Diencephalon (tissue), 1 donor: ENCODE measurements at places on chromosomes 5 and 9. TPM values are rescaled to one million over a fixed set of nuclear protein-coding genes. Genes with fewer than 3 reads are reported as not detected.

ELAVL2 gene
- 351 TPM for total RNA-seq

PLGRKT gene
- 21.2 TPM for total RNA-seq

CTNND2 gene
- total RNA-seq = 99.7 TPM

SAXO1 gene
- not detected for total RNA-seq

TRPM6 gene
- 2.5 TPM for total RNA-seq

SOX30 gene
- total RNA-seq = not detected

PHF24 gene
- total RNA-seq = 45.2 TPM

C9orf152 gene
- not detected for total RNA-seq

SLC45A2 gene
- 0.23 TPM for total RNA-seq

ABLIM3 gene
- total RNA-seq = 53.1 TPM
